ENCODE measurements at places on chromosomes 2 and 18.

DNA sequence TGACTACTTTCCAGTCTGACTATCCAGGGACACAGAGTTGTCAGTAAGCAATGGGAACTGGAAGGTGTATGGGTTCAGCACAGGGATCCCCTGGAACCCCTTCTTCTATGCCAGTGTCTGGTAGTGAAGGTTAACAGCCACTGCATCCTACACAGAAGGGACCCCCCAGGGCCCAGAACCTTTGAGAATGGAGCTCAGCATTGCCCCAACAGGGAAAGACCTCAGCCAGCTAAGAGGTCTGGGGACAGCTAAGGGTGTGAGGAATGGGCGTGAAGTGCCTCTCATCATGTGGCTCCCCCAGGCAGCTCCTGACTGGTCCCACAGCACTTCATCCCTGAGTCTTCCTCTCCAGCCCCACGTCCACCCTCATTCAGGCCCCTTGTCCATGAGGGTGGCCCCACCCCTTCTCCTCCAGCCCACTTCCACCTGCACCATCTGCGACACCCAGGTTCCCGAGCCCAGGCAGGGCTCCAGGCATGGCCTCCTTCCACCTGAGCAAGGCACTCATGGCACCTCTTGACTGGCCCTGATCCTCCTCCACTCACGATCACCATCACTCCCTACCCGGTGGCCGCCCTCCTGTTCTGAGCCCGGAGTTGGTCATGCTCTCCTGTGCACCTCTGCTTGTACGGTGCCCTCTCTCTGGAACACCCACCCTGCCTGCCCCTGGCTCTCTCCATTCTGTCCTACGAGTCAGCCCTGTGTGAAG, 77.1 kb downstream of the SFXN5 start:
- no peak for DNase-seq

GRCh38 chr2:8636721-8637636, 44.9 kb upstream of the ID2 start:
- DNase-seq = no peak

GRCh38 chr2:38898256-38898655, 8.6 kb downstream of the ARHGEF33 start:
- no peak for DNase-seq

DNA sequence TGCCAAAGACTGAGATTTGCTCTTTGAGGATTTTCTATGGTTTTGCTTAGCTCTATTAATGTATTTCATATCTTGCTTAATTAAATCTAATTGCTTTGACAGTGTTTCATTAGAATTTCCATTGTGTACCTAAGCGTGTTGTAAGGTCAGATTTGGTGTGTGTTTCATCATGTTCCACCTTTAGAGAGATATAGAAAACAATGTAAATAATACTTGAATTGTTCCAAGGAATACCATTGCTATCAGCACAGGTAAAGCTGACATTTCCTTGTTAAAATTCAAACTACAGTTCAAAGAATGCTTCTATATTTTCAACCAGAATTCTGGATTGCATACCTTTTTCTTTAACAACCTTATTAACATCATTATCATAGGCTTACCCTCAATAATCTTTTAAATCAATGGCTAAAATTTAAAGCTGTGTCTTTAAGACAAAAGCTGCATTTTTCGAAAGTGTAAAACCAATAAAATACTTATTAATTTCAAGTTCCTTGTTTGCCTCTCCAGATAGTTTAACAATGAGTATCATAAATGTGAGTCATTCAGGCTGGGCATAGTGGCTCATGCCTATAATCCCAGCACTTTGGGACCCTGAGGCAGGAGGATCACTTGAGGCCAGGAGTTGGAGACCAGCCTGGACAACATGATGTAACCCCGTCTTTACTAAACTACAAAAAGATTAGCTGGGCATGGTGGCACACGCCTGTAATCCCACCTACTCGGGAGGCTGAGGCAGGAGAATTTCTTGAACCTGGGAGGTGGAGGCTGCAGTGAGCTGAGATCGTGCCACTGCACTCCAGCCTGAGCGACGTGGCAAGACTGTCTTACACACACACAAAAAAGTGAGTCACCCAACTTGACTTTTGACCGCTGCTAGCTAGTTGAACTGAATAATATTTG, 188.0 kb upstream of the PKDCC start:
- DNase-seq = no peak

DNA sequence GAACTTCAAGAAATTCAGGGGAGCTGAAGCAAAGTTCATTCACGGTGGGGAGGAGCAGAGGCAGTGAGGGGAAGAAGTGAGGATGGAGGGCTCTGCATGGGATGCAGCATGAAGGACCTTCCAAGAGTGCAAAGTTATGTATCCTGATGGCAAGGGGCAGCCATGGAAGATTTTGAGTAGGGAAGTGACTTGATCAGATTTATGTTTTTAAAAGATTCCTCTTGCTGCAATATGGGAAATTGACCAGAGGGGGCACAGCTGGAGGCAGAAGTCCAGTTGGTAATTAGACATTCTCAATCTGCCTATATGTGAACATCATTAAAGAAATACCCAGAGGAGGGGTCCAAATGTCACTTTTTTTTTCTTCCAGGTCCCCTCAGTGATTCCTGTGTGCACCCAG, 21.5 kb upstream of the ANXA4 start:
- no peak for DNase-seq

GRCh38 chr2:80529466-80530165, 225.1 kb upstream of the LRRTM1 start:
- no peak for DNase-seq

GRCh38 chr2:48873666-48874065, 118.1 kb upstream of the LHCGR start:
- DNase-seq = no peak

- no peak for DNase-seq
Observed at GRCh38 chr2:231172025-231172424, 26.4 kb upstream of the ARMC9 start.

DNA sequence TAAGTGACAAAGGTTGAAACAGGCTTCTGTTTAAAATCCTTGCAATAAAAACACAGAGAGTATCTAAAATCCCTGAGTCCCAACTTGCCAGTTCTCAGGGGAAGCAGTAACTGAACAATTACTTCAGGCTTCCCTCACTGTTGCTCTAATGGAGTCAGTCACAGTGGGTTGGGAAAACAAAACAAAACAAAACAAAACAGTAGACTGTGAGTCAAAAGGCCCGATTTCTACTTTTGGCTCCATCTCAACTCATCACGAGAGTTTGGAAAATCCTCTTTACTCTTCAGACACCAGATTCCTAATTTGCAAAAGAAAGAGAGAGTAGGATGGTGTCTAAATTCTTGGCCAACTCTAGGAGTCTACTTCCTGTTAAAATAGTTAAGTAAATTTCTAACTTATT, 1.1 kb downstream of the FSHR start:
- DNase-seq = no peak

DNA sequence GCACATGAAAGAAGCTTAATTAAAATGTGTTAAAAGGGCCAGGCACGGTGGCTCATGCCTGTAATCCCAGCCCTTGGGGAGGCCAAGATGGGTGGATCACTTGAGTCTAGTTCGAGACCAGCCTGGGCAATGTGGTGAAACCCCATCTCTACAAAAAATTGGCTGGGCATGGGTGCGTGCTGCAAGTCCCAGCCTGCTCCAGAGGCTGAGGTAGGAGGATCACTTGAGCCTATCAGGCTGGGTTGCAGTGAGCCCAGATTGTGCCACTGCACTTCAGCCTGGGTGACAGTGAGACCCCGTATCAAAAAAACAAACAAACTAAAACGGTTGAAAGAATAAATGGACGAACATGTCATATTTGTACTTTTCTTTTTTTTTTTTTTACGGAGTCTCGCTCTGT, 26.0 kb downstream of the REL start:
- no peak for DNase-seq

DNA sequence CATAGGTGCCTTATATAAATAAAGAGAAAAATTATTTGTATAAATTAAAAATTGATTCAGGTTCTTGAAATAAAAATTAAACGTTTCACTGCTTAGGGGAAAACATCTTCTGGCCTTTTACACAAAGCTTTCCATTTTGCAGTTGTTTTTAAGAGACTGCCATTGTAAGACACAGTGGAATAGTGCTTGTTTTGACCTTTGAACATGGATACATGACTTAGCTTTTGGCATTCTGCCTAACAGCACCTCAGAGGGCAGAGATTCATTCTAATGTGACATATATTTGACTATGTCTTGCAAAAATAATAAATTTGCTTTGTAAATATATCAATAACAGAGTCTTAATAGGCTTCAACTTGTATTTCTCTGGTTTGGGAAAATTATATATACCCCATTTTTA, 142.1 kb downstream of the SLC4A10 start:
- no peak for DNase-seq

DNA sequence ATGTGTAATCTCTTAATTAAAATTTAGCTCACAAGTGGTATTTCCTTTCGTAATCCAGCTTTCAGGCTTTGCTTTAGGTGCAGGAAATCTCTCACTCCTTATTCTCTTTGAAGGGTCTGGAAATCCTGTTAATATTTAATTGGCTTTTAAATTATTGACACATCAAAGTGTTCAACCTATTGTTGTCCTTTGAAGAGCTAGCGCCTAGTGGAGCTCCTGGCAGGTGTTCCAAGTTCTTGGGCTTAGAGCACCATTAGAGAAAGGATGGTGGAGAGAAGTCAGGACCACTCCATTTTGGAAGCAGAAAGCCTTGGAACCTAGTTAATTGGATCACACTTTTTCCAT, 92.4 kb downstream of the CABLES1 start:
- DNase-seq = no peak

DNA sequence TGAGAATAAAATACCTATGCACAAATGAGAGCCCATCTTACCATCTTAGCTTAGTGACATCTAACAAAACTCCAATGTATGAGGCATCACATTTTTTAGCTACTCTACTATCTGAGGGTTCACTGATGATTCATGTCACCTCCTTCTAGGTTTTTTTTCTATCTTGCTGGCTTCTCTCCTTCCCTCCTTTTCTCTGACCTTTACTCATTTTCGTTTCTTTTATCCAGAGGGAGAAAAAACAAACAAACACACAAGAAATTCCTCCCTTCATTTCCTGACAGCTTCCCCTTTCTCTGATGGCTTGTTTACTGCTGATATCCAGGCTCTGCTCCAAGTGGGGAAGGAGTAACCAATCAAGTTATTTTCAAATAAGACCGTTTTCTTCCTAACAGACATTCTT, 115.1 kb downstream of the UBE2E3 start:
- DNase-seq = no peak

DNA sequence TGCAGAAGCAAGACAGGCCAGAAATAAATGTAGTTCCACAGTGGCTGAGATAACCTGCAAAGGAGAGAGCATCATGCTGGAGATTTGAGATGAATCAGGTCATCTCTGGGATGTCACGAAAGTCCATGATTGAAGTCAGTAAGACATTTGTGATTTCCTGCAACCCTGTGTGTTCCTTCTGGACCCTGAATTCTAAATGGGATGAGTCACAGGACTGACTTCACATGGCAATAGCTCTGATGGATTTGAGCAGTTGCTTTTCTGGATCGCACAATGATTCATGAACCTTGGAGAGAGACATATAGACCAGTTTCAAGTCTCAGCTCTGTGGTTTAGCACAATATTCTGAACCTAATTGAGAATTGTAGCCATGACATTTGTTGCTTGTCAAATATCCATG, 102.9 kb downstream of the TSN start:
- DNase-seq = no peak

GRCh38 chr2:136121204-136121910, 3.4 kb upstream of the CXCR4 start:
- no peak for DNase-seq

GRCh38 chr2:225104971-225105370, 62.7 kb upstream of the DOCK10 start:
- no peak for DNase-seq

- no peak for DNase-seq
Observed at GRCh38 chr2:79025421-79025820, at the start of gene REG3G. Gene REG3G, plus strand, starts transcription at chr2:79025702. Its CDS starts 392 bp downstream, at chr2:79026094.

GRCh38 chr2:124995185-124995912, 970.3 kb downstream of the CNTNAP5 start:
- no peak for DNase-seq

DNA sequence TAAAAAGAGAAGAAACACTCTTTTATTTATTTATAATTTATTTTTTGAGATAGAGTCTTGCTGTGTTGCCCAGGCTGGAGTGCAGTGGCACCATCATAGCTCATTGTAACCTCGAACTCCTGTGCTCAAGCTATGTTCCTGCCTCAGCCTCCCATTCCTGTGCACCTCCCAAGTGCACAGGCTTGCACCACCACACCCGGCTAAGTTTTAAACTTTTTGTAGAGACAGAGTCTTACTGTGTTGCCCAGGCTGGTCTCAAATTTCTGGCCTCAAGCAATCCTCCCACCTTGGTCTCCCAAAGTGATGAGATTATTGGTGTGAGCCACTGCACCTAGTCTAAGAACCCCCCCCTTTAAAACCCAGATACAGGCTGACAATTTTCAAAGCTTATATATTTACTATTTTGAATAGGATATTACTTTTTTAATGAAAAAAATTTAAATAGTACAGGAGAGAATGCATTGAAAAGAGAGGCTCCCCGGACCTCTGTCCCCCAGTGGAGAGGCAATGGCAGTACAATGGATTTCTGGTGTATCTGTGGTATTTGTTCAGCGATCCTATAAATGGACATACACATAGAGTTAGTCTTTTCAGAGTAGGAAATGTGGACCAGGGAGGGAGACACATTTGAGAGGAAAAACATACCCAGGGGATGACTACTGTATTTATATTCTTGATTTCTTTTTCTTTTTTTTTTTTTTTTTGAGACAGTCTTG, 48.1 kb upstream of the CNOT11 start:
- no peak for DNase-seq

GRCh38 chr2:70010576-70011111, 49.2 kb upstream of the ASPRV1 start:
- DNase-seq = no peak

- no peak for DNase-seq
Observed at GRCh38 chr18:3120356-3120755, 99.4 kb downstream of the MYOM1 start.

- no peak for DNase-seq
Observed at GRCh38 chr2:48450256-48450655, 79.7 kb upstream of the STON1 start.

DNA sequence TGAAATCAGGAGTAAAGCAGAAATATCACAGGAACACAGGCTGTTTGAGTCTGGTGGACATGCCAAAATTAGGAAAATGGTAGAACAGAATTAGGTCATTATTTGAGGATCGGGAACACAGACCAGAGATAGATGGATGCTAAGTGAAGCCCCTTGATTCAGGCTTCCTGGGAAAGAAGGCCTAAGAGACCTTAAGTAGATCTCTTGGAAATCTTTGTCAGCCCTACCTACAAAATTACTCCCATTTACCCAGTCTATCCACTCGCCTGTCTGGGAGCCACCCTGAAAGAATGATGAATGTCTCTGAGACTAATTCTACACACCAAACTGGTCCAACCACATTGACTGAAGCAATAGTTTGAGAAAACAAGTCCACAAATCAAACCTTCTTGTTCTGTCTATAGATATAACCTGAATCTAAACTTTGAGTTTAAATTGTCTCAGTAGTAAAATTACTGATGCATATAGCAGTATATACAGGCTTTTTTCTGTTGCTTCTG, 36.6 kb upstream of the TANK start:
- DNase-seq = no peak

DNA sequence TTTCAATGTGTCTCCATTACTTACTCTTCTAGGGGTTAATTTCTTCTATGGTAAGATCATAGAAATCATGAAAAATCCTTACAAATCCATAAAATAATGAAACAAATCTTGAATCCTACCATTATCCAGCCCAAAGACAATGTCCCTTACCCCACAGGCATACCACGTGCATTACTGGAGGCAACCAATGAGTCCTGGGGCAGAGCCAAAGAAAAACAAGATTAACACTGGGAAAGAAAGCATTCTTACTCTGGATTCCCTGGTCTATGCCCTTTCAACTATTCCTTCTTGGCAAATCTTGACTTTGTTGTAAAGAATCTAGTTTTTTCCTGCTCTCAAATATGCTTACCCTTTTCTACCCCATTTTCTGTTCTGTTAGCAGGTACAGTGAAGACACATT, 3.1 kb upstream of the GALNT1 start:
- DNase-seq = no peak
